ENCODE measurements at places on chromosomes 16 and 17.

DNA sequence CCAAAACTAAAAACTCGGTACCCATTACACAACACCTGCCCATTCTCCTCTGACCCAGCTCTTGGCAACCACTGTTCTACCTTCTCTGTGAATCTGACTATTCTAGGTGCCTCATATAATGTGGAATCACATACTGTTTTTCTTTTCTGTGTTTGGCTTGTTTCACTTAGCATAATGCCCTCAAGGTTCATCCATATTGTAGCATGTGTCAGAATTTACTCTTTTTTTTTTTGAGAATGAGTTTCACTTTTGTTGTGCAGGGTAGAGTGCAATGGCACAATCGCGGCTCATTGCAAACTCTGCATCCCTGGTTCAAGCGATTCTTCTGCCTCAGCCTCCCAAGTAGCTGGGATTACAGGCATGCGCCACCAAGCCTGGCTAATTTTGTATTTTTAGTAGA, 59.5 kb upstream of the RBL2 start:
- DNase-seq: no peak

GRCh38 chr16:23968176-23968575, 132.4 kb downstream of the PRKCB start:
- DNase-seq: no peak

DNA sequence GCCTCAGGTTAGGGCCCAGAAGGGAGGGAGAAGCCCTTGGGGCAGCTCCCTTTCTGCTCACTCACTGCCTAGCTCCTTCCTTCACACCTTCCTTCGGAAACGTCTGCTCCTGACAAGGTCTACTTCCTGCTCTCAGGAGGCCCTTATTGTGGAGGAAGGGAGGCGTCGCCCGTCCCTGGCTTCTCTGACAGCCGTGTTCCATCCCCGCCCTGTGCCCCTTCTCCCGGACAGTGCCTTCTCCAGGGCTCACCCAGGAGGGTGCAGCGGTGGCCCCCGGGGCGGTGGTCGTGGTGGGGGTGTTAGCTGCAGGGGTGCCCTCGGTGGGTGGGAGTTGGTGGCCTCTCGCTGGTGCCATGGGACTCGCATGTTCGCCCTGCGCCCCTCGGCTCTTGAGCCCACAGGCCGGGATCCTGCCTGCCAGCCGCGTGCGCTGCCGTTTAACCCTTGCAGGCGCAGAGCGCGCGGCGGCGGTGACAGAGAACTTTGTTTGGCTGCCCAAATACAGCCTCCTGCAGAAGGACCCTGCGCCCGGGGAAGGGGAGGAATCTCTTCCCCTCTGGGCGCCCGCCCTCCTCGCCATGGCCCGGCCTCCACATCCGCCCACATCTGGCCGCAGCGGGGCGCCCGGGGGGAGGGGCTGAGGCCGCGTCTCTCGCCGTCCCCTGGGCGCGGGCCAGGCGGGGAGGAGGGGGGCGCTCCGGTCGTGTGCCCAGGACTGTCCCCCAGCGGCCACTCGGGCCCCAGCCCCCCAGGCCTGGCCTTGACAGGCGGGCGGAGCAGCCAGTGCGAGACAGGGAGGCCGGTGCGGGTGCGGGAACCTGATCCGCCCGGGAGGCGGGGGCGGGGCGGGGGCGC, 231.9 kb downstream of the SEC14L1 start:
- peak; percentile 87 for DNase-seq

DNA sequence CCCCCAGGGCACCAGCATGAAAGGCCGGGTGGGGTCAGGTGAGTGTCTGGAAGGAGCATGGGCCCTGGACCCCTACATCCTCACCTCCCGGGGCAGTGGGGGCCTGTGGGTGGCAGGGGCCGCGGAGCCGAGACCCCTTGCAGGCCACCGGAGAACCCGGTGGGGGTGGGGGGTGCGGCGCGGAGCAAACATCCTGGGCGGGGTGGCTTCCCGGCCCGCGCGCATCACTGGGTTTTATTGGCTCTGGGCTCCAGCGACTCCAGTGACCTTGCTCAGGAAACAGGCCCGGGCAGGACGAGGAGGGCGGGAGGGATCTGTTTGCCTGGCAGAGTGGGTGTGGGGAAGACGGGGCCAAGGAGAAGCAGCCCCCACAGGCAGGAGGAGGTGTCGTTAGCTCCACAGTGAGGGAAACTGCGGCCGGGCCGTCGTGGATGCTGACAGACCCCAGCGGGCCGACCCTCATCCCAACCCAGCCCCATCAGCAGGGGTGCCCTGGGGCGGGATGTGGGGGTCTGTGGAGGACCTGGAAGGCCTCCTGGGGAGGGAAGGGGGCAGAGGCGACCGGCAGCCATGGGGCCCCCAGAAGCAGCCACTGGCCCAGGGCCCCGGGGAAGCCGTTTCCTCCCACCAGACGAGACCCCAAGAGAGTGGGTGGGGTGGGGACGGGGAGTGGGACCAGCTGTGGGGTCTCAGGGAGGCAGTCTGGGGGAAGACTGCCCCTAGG, 10.6 kb downstream of the SSTR5 start:
- DNase-seq: no peak

- no peak for DNase-seq
Measured at GRCh38 chr16:61721544-61721943, 314.7 kb downstream of the CDH8 start.

- no peak for DNase-seq
Measured at GRCh38 chr16:82005027-82005830, 6.0 kb downstream of the SDR42E1 start.

DNA sequence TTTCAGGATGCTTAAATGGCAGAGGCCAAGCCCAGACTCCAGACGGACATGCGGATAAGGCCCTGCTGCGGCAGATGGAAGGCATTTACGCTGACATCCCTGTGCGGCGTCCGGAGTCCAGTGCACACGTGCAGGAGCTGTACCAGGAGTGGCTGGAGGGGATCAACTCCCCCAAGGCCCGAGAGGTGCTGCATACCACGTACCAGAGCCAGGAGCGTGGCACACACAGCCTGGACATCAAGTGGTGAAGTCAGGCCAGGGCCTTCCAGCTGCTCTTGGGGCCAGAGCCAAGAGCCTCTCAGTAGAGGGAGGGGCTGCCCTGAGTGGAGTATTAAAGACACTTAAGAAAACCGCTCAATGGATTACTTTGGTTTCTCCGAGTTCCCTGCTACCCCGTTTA, 29.4 kb downstream of the NARF start:
- DNase-seq: no peak

GRCh38 chr17:13921841-13922776, 147.2 kb upstream of the COX10 start:
- DNase-seq: no peak

DNA sequence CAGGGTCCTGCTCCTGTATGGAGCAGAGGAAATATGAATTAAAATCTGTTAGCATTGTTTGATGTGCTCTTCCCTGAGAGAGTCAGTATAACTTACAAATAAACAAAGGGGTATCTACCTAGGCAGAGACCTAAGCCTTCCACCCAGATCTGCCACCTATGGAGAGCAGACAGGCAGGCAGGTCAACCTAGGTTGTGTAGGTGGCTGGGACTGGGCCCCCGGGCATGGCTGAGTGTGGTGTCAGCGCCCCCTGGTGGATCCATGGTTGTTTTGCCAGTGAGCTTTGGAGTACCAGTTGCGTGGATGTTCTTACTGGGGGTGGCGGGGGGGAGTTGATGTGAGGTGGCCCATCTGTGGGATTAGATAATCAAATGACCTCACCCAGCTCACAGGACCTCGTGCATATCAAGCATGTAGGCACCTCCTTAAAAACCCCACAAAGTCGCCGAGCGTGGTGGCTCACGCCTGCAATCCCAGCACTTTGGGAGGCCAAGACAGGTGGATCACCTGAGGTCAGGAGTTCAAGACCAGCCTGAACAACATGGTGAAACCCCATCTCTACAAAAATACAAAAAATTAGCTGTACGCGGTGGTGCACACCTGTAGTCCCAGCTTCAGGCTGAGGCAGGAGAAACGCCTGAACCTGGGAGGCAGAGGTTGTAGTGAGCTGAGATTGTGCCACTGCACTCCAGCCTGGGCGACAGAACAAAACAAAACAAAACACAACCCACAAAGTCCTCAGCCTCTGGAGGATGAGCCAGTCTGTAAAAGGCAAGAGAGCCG, 17.6 kb downstream of the DUS2 start:
- peak; percentile 86 for DNase-seq

GRCh38 chr17:77466596-77467223, 325.9 kb downstream of the SEC14L1 start:
- no peak for DNase-seq

- DNase-seq: no peak
Measured at GRCh38 chr17:71503710-71504465, 616.9 kb upstream of the SOX9 start.

DNA sequence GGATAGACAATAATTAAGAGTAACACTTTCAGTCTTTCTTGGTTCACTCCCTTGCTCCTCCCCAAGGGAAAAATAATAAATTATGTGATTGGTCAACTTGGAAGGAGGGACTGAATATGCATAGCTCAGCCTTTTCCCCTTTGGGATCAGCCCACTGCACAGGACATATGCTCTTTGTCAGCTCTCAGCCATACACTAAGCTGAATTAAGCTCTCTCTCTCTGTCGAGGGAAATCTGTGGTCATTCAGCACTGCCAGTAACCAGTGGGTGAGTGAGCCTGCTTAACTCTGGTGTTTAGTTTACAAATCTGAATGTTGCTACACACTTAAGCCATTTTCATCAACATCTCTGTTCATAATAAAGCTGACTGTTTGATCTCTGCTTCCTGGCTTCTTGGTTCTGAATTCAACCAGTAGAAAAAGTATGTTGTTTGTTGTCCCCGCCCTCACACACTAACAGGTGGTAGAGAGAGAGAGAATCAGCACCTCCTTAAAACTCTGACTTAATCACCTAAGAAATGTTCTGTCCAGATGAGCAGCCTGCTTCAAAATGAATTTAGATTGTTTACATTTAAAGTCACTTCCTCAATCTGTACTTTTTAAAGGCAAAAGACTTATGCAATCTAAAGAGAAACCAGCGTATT, 102.3 kb upstream of the C17orf78 start:
- DNase-seq: no peak

- no peak for DNase-seq
Measured at GRCh38 chr17:80272366-80272765, 11.7 kb downstream of the RNF213 start.

DNA sequence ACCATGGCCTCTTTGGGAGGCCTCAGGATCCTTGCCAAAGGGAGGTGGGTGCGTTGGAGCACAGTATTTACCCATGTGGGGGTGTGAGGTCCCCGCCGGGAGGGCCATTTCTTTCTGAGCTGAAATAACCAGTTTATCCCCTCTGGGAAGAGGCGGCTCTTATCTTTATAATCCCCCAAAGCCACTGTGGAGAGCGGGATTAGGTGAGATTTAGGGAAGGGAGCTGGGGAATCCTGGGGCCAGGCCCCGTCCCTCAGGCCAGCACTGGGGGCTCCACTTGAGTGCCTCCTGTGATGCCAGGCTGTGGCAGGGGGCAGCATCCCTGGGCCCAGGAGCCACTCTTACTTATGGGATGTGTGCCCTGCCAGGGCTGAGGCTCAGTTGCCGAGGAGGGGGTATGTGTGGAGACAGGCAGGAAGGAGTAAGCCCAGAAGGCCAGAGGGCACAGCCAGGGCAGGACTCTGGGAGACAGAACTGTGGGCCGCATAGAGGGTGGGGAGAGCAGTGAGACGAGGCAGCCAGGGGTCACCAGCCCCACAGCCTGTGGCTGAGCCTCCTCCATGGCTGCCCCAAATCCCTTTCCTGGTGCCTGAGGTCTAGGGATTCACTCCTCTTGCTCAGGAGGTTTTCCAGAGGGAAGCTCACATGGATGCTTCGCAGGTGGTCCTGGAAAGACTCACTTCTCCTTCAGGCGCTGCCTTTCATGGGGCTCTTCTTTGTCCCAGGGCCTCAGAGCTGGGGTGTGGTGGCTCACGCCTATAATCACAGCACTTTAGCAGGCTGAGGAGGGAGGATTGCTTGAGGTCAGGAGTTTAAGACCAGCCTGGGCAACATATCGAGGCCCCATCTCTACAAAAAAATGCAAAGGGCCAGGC, 25.0 kb downstream of the TMEM94 start:
- DNase-seq: no peak

- DNase-seq: no peak
Measured at GRCh38 chr16:57125376-57125775, 33.0 kb downstream of the CPNE2 start.

DNA sequence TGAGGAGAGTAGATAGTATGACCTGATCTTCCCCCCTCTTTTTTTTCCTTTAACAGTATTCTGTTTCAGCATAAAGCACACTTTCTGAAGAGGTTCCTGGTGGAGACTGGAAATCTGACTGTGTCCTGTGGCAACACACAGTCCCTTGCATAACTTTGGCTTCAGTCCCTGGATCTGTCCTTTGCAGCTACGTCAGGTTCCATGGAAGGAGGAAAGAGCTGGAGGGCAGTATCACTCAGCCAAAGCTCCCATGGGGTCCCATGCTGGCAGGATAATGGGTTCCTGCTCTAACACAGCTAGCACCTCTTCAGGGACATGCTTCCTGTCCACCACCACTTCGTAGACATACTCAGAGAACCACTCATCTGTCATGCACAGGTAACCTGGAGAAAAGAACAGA, 13.3 kb upstream of the SLC6A4 start:
- DNase-seq: no peak

GRCh38 chr17:73011016-73011486, 81.4 kb downstream of the SLC39A11 start:
- no peak for DNase-seq

- no peak for DNase-seq
Measured at GRCh38 chr17:42294469-42295398, 6.4 kb downstream of the STAT5A start.

DNA sequence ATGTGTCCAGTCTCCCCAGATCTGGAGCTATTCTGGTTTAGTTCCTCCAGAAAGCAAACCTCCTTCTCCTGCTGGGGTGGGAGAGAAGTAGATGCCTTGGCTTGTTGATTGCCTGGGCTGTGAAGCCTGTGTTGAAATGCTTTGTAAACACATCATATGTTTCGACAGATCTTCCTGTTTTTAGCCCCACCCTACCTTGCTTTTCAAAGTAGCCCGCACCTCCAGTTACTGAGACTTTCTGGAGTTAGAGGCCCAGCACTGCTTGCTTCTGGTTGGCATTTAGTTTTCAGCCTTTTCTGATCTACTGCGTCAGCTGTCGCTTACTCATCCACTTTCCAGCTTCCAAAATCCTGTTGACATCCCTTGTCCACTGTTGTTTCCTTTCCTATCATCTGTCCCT, 17.9 kb upstream of the NDEL1 start:
- no peak for DNase-seq

DNA sequence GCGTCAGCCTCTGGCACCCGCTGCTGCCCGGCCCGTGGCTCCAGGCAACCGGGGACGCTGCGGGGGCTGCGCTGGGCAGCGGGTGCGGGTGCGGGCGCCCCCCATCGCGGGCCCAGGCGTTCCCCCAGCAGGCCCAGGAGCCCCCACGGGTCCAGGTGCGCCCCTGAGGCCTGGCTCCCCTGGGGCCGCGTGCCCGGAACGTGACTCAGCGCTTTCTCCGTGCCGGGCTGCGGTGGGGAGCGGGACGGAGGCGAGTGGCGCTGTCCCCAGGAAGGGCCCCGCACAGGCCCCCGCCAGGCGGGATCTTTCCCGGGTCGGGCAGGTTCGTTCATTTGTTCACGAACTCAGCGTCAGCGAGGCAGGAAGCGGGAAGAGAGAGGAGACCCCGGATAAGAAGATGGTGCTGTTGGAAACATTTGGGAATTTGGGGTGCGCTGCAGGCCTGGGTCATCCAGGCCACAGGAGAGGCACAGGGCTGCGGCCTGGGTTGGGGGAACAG, 18.4 kb upstream of the EXOC7 start:
- DNase-seq: no peak

Measured in suprapubic skin (tissue), 4 donors.